Prostate gland (tissue), 2 donors: ENCODE measurements at places on chromosomes 11 and 22.
A peak's percentile ranks its signal among the peaks of the same experiment; 100 is the strongest.

GRCh38 chr11:75429902-75430713 lies 2.9 kb downstream of the KLHL35 start:
- DNase-seq = peak; percentile 26

DNA sequence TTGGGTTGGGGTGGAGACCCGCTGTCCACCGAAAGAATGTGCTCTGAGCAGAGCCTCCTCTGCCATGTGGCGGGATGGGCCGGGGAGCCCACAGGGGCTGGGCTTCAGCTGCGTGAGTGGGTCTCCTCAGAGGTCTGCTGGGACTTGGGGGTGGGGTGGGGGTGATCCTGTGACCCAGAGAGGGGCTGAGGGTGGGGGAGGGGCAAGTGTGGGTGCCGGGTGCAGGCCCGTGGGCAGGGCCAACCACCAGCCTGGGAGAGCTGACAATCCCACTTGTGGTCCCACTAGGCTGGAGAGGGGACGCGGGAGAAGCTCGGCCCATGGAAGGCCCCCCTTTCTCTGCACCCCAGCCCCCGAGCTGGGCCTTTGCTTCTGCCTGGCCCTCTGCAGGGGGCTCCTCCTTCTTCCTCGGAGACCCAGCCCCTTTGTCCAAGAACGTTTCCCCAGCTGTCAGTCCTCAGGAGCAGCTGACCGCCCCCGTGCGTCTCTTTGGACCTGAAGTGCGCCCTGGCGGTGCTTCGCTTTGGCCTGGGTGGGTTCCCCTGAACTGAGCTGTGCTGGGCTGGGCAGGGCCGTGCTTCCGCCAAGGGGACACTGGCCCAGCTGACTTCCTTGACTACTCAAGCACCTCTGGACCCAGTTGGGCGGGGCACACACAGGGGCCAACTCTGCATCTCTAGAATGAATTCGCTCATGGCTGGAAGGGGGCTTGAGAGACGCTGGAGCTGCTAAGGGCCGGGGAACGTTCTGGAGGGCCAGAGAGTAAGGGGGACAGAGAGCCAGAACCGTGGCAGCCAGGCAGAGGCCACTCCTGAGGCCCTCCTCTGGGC lies 30.2 kb downstream of the OSBPL5 start:
- no peak for DNase-seq

GRCh38 chr11:20474882-20475517 lies 87.5 kb downstream of the PRMT3 start:
- peak; percentile 8 for DNase-seq

DNA sequence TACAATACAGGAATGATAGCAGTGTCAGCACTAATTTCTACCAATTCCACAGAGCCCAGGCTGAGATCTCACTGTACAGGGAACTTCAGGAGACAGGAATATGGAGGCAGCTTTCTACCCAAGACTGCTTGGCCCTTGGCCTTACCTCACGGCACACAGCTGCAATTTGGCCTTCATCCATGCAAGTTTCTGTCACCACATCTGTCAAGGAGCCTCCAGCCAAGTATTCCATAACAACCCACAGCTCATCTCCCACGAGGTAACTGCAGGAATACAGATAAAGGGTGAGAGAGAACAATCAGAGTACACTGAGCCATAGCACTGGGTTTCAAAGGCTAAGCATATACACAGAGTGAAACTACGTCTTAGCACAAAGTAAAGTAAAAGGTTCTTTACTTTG lies 39.0 kb upstream of the GDPD4 start:
- DNase-seq = no peak

- DNase-seq = no peak
Observed at GRCh38 chr11:79578116-79578515, 137.3 kb upstream of the TENM4 start.

GRCh38 chr11:18468961-18469360 lies 13.3 kb downstream of the LDHAL6A start:
- no peak for DNase-seq

- DNase-seq = peak; percentile 90
Observed at GRCh38 chr22:37887584-37888378, 18.3 kb upstream of the MICALL1 start.

DNA sequence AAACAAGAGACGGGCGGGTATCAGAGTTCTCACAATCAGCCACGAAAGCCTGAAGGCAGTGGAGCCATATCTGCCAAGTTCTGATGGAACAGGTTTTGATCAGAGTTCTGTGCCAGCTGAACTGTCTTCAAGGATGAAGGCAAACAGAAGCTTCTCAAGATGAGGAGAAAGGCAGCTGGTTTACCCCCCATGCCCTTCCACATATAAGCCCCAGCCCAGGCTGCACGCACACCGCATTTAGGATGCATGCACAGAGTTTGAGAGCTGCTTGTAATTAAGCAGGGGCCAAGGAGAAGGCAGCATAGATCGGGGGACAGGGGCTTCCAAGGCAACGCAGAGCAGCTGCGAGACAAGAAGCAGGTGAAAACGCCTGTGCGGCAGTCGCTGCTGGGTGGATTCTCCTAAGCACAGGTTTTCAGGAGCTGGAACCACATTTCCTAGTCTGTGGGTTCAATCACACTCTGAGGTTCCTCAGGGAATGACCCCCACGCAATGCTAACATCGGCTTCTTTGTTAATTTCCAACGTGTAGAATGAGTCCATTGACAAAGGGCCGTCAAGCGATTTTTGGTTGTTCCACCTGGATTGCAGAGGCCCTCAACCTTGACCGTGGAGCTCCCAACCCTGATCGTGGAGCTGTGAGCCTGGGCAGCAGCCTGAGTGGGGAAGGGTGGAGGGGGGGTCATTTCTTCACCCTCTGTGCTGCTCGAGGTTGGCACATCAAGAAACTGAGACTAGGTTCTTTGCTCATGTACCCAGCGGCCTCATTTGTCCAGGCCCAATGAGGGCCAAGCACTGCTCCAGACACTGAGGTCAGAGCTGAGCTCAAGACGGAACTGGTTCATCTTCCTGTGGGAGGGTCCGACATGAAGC lies 81.7 kb upstream of the SHISAL1 start:
- DNase-seq = no peak

DNA sequence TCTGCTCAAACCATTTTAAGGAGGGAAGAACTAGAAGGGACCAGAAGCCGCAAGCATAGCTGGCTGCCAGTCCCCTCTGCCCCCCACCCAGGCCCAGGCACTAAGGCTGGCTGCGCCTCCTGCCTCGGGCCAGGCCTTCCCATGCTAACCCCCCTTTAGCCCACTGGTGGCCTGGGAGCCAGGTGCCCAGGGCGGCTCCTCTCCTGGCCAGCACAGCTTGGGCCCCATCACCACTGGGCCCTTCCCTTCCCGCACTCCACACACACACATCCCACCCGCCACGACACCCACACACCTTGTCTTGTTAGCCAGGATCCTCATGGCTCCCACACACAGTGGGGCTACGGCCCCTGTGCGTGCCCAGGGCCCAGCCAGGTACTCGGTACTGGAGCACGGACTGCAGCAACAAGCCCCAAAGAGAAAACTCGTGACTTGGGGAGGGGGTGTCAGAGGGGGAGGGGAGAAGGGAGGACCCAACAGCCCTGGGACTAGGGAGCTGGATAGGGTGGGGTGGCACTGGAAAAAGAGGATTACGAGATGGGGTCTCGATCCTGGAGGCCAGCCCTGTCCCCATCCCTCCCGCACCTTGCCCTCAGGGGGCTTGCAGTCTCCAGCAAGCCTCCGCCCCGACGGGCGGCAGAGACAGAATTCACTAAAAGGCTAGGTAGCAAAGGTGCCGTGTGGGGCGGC lies 16.0 kb downstream of the BCL9L start:
- DNase-seq = no peak

DNA sequence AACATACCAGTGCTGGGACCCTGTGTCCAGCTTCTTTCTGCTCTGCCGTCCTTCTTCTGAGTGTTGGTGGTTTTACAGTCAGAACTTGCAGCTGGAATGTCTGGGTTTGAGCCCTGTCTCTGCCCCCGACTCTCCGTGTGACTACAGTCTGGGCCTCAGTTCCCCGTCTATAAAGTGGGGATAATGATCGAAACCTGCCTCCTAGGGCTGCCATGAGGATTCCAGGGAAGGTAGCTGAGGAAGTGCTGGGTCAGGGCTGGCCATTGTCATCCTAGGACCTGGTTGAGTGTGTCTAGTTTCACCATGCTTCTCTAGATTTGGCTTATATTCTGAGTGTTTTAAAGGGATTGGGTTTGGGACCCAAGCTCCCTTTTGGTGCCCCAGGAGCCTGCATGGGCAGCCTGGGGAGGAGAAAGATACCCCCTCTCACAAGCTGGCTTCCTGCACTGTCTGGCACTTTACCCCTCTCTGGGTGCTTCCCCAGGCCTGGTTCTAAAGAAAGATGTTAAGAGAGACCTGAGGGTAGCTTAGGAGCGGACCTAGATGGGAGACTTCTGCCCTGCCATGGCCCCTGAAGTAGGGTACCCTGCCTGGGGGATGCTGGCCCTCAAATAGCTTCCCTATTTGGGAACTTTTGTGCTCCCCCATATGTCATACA lies 49.9 kb downstream of the TSPAN18 start:
- DNase-seq = no peak

DNA sequence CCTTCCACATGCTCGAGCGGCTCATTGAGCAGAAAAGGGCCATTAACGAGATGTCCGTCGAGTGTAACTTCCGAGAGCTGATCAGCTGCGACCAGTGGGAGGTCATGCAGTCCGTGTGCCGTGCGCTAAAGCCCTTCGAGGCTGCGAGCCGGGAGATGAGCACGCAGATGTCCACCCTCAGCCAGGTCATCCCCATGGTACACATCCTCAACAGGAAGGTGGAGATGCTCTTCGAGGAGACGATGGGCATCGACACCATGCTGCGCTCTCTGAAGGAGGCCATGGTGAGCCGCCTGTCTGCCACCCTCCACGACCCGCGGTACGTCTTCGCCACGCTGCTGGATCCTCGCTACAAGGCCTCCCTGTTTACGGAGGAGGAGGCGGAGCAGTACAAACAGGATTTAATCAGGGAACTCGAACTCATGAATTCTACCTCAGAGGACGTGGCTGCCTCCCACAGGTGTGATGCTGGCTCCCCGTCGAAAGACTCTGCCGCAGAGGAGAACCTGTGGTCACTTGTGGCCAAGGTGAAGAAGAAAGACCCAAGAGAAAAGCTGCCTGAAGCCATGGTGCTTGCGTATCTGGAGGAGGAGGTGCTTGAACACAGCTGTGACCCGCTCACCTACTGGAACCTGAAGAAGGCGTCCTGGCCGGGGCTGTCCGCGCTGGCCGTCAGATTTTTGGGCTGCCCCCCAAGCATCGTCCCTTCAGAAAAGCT lies 31.7 kb downstream of the ALG12 start:
- no peak for DNase-seq

DNA sequence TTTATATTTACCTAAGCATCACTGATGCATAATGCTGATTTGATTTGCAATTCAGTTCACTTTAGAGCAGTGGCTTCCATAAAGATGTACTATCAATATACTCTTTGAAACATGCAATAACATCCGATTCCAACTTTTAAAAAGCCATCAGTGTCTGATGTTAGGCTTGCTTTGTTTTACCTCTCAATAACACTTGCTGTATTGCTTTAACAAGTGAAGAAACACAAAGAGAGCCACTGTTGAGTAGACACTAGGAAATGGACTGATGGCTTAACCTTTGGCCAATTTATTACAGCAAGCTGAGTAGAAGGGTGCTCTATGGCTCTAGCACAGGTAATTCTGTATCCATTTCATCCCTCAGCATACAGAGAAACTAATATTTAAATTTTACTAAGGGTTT lies 122.1 kb downstream of the FCHSD2 start:
- no peak for DNase-seq
